ENCODE measurements at places on chromosomes 5 and 9. TPM values are rescaled to one million over a fixed set of nuclear protein-coding genes. Genes with fewer than 3 reads are reported as not detected.

GRCh38 chr5:62902126-62902525 lies 323.5 kb downstream of the LRRC70 start:
- DNase-seq, result no peak

DNA sequence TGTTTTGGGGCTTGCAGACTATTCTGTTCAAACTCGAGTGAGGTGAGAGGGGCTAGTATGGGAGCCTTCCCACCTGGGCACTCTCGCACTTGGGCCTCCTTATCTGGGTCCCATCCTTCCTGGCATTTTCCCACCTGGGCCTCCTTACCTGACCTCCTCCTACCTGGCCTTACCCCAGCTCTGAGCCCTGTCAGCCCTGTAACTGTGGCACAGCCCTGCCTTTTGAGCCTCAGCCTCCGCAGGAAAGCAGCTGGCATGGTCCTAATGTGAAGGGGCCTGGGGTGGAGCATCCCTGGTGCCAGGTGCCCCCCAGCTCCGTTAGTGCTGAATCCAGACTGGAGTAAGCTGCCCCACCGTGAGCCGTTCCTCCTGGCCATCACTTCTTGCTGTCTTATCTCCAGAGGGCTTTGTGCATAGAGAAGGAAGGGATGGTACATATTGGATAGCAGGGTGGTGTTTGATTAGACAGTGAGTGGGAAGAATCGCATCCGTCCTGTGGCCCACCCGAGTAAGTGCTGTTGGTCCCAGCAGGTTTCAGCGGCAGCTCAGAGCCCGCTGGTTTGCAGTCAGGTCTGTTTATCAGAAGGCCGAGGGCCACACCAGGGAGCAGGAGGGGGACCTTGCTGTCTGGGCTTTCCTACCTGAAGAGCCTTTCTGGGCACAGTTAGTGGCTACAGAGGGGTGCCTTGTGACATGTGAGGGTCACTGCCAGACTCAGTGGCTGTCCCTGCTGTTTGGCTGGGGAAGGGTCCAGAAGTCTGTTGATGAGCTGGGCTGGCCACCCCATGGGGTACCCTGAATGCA lies 76.5 kb downstream of the WNK2 start:
- DNase-seq, result no peak

DNA sequence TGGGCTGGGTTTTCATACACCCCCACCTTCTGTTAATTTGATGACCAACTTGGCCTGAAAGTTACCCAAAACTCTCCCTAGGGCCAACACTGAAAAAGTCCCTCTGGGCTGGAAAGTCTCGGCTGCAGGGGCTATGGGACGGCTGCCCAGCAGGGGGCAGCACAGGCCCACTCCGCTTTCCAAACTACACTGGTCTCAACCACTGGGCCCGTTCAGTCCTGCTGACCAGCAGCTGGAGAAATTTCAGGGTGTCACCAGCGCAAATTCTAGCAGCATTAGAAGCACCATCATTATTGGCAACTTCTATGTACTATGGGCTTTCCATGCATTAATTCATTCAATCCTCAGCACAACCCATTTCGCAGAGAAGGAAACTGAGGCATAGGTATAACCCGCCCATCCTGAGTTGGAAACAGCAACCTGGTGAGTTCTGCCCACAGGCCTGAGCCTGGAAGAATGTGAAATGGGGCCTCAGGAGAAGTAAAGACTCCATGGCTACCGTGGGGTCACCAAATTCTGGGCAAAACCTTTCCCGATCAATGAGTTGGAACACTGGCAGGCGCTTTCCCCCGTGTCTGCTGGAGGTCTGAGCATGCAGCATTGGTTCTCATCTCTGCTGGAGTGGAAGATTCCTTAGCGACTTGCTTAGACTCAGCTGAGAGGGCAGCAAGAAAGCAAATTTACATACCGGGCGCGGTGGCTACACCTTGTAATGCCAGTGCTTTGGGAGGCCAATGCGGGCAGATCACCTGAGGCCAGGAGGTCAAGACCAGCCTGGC lies 9.7 kb downstream of the ORM2 start:
- DNase-seq, result peak; percentile 56

DNA sequence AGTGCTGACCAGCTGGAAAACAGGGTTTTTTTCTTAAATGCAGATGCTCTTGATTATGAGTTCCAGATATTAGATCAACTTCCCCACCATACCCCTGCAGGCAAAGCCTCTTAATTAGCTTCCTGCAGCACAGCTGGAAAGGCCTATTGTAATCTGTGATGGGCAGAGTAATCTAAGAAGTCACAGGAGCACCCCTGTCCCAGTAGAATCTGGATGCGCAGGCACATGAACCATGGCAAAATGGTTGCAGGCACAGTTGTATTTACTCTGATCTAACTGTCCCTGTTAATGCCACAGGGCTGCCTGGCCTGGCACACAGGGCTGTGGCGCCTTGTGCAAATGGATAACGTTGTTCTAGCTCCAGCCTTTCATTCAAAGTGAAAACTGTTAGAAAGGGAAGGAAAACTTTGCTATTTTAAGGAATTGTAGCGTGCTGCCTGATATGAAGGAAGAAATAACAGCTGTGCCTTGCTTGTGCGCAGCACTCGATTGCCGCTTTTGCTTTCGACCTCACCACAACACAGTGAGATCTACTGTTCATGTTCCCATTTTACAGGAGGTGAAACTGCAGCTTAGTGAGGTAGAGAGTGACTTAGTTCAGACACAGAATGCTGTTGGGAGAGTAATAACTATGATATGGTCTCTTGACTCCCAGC lies 2.3 kb downstream of the TGFBI start:
- DNase-seq, result peak; percentile 30

DNA sequence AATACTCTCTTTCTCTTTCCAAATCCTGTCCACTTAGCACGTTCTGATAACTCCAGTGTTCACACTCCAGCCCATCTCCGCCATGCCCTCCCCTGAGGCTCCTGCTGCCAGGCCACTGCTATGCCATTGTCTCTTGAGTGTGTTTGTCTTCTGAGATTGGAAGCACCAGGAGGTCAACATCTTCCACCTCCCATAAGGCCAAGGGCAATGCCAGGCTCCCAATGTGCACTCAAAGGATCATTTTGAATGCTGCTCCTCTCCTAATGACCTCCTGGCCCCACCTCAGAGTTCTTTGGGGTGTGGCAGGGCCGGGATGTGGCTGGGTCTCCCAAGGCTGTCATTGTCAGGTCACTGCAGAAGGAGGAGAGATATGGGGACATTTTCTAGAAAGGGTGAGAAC lies 19.5 kb downstream of the IGIP start:
- no peak for DNase-seq

Gene HMMR
- total RNA-seq, result 1.4 TPM

Gene SLC46A2
- total RNA-seq, result not detected

GRCh38 chr5:79503794-79504495 lies 10.0 kb downstream of the HOMER1 start:
- no peak for DNase-seq

DNA sequence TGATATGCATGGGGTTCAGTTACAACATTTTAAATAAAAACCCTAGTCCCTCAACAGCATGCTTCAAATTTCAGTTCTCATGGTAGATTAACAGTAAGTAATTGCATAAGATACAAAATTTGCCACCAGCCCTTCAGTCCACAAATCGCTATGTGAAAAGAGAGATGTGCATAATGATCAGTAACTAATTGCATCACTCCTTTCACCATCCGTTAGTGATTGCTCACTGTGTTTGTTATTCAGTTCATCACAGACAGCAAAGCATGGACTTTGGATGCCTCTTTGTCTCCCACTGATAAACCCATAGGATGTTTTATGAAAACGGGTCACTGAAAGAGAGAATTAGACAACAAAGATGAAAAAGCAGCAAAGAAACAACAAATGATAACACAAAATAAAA lies 103.2 kb downstream of the MCTP1 start:
- no peak for DNase-seq

DNA sequence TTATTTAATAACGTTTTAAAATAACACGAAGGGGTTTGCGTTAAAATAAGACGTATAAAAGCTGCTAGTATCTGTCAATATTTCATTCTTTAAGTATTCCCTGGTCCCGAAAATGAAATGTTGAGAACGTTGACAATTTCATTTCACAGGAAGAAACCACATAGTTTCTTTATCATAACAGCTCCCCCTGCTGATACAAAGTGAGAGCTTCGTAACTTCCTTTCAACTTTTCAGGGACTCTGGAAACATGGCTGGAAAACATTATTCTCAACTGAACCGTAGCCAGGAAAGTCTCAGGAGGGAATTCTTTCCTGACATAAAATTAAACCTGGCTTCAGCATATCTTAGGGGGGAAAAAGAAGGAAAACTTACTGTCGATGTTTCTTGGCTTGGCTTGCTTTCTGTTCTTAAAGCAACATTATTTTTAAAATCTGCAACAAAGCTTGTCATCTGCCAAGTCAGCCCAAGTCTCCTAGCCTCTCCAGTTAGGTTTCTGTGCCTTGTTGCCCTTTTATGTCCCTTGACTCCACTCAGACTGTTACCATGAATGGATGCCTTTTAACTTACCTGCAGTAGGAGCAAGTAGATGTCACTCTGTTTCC lies 122.9 kb upstream of the DAB2 start:
- DNase-seq, result peak; percentile 81

Gene SLC6A3
- not detected for total RNA-seq

DNA sequence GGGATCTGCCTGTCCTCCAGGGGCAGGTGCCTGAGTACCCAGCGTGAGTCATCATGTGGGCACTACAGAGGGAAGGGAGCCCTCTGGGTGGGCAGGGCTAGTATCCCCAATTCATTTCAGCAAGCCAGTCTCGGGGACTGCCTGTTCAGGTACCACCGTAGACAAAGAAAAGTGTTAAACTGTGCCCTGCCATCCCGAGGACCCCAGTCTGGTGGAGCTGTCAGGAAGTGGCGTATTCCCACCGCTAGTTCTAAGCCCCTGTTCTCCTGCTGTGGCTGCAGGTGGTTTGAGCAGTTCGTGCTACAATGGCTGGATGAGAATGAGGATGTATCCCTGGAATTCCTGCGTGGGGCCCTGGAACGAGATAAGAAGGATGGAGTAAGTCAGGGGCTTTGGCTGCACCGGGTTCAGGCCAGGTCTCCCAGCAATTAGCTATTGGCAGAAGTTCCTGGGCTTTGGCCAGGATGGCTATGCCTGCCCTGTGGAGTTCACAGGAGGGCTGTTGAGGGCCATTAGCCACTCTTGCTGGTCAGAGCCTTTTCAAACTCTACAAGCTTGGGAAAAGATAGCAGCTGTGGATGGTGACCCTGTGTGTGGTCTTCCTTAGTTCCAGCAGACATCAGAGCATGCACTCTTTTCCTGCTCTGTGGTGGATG lies 93.2 kb upstream of the RUSC2 start:
- DNase-seq, result no peak

GRCh38 chr9:114178076-114178475 lies 22.7 kb downstream of the COL27A1 start:
- no peak for DNase-seq

DNA sequence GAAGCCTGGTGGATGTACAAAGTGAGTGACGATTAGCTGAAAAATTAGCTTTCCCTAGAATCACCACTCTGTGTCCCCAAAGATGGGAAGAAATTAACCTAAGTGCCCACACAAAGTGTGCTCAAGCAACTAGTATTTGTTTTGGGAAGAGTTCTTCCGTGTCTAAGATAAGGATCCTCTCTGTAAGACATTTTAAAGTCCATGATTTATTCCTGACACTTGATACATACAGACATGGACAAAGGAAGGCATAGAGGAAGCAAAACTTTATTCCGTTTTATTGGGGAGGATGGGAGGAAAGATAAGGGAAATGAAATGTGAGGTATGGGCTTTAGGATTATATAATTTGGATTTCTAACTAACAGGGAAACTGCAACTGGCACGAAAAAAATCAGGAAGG lies 1772.6 kb downstream of the EFNA5 start:
- DNase-seq, result no peak

DNA sequence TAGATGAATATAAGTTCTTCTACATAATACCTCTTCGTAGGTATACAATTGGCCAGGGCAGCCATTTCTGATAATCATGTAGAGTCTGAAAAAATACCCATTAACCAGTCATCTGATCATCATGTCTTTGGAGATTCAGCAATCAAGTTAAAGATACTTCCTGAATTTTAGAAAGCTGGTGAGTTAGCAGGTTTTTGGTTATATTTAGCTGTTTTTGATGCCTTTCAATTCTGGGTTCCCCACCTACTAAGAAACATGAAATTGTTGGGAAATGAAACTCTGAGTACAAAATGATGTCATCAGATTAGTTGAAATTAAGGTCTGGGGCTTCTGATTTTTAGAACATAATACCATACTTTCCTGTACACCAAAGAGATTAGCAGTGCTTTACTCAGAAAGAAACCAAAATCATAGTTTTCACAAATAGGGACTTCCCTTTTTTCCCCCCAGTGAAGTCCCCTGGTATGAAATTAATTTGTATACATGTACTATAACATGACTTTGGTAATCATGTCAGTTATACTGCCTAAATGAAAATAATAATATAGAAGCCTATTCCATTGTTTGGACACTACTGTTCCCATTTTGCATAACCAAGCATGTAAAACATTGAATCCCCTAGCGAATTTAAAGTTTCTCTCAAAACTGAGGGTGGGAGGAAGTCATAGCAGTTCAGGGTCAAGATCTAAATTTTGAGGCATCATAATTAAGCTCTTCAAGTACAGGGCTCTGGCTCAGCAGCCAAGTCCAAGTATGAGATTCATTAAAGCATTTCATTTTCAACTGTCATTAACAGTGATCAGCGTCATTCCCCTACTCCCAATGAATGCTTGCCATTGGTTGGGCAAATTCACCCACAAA lies 17.9 kb downstream of the PRLR start:
- peak; percentile 13 for DNase-seq

DNA sequence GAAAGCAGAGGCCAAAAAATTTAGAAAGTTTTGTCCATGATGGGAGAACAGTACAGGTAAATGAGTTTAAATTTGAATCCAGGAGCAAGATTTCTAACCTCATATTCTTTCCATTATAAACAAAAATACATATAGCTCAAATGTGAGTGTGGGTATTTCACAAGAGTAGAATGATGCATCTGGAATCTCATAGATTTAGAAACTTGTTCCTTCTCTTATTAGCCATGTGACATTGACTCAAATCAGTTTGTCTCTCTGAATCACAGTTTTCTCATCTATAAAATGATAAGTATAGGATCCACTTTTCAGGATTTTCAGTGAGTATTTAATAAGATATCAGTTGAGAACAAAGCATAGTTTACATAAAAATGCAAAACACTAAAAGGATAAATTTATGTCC lies 436.3 kb upstream of the PAPPA start:
- DNase-seq, result no peak
